ENCODE measurements at places on chromosomes 6 and 20. TPM values are rescaled to one million over a fixed set of nuclear protein-coding genes. Genes with fewer than 3 reads are reported as not detected.

COL12A1 gene
- total RNA-seq: 229 TPM

GGTLC1 gene
- not detected for total RNA-seq

F13A1 gene
- 134 TPM for total RNA-seq

ADGRF1 gene
- total RNA-seq: not detected

TRIM31 gene
- total RNA-seq: not detected

TMEM217 gene
- total RNA-seq: 3.6 TPM

- DNase-seq: no peak
Measured at GRCh38 chr6:109458774-109459531, 3.4 kb upstream of the MICAL1 start.

DNA sequence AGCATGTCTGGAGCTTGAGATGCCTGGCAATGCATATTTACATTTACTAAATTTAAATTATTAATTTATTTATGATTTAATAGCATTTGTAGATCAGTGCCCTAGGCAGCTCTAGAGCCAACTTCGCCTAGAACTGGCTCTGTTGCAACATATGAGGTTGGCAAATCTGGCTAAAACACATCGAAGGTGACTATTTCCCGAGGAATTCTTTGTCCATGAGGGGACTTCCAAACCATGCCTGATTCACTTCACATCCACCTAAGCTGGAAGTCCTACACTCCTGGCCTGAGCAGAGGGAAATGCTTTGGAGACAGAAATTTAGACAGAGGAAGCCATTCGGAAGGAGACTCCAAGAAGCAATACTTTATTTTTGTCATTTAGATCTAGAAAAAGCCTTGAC lies 211.0 kb upstream of the ARG1 start:
- no peak for DNase-seq

- DNase-seq: no peak
Measured at GRCh38 chr6:144469144-144469575, 184.0 kb downstream of the UTRN start.

DNA sequence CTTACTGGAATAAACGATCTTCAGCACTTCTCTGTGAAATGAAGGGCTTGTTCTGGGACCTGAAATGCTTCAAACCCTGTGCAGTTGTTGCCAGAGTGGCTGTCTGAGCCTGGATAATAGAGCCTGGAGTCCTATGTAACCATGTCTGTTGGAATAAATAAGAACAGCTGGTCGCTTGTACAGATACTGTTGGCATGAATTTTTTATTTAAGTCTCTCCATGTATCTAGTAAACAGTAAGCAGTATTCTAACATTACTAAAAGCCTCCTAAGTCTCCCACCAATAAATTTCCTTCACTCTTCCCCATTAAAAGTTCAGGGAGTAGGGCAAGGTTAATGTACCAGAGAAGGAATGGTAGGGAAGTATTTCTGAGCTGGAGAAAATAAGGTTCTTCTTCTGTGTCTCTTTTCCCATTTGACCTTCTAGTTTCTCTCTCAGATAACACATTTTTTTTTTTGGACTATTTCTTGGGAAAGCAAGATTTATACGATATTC lies 227.5 kb downstream of the PRL start:
- no peak for DNase-seq

DNA sequence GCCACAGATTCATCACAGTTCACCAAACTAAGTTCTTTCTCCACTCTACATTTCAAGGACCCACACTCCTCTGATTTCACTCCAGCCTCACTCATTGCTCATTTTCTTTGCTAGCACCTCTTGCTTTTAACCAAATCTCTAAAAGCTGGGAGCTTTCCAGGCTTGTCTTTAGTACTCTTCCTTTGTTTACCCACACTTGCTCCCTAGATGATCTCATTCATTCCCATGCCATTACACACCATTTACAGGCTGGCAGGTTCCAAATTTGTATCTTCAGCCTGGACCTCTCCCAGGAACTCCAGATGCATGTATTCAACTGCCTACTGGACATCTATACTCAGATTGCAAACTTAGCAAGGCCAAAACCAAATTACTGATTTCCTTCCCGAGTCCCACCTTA lies 5.3 kb upstream of the GUCA1B start:
- DNase-seq: no peak

DNA sequence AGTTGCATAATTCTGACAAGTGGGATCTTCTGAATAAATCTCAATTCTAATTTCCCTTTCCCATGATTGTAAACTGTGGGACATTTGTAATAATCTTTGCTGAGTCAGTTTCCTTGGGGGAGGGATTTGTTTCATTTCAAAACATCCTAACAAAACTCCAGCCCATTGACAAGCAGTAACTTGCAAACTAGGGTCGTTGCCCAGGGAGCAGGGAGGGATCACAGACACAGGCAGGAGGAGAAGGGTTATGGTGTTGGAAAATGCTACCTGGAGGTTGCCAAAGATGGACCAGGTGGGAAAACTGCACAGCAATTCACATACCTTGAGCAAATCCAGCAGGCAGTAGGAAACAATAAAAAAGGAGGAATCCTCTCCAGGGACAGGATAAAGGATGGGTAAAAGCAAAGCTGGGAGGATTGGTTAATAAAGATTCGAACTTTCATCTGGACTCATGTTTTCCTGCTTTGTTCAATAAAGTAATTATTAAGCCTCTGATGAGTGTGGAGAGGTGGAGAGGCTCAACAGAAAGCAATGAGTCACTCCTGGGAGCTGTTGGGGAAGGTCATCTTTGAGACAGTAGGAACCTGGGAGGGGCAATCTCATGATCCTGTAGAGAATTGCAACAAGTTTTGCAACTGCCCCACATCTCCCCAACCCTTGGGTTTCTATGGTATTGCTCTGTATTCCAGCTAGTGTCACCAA lies 87.3 kb upstream of the AKIRIN2 start:
- DNase-seq: no peak

DNA sequence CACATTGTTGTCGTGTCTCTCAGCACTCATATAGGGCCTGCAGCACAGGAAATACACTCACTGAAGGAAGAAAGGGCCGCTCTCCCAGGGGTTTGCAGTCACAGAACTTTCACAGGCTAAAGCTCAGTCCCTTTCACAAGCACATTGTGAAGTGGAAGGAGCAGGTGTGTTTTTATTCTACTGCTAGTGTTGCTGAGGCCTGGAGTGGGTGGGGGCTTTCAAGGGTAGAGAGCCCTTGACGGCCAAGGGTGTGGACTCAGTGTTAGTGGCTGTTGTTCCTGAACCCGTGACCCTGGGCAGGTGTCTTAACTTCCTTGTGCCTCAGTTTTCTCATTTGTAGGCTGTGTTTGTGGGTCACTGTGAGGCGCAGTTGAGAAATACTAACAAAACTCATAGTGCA lies 66.2 kb upstream of the SLC22A1 start:
- DNase-seq: no peak

DNA sequence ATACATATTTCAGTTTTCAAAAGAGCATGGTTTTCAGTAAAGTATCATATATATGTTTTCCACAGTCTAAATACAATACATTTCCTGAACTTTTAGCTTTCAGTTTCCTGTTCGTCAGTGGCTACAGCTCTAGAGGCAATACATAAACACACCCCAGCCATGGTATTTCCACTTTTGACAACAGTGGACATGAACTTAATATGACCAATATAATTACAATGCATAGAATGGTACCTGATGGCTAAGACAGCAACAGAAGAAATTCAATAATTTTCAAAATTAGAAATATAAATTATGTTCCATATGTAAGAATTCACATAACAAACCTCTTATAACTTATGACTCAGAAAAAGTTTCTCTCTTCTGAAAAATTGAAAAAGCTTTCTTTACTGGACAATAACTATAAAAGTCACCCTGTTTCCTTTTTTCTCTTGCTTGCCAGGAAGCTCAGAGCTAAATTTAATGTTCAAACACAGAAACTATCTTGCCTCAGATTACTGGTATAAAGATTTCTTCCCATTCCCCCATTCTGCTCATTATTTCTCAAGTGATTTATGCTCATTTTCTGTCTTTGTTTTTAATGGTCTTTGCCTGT lies 19.2 kb downstream of the FKBP5 start:
- no peak for DNase-seq

DNA sequence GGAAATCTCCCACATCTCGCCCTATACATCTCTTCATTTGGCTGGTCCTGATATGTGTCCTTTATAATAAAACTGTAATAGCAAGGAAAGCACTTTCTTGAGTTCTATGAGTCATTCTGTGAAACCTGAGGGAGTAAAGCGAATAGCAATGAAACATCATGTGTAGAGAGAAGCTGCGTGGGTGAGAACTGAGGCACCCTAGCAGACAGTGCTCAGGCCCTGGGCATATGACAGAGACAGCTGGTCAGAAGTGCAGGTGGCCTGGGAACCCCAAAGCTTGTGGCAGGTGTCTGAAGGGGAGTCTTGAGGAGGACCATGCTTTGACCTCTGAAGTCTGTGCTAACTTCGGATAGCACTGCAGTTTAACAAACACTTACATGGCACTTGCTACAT lies 1.3 kb upstream of the BLOC1S5 start:
- no peak for DNase-seq

DNA sequence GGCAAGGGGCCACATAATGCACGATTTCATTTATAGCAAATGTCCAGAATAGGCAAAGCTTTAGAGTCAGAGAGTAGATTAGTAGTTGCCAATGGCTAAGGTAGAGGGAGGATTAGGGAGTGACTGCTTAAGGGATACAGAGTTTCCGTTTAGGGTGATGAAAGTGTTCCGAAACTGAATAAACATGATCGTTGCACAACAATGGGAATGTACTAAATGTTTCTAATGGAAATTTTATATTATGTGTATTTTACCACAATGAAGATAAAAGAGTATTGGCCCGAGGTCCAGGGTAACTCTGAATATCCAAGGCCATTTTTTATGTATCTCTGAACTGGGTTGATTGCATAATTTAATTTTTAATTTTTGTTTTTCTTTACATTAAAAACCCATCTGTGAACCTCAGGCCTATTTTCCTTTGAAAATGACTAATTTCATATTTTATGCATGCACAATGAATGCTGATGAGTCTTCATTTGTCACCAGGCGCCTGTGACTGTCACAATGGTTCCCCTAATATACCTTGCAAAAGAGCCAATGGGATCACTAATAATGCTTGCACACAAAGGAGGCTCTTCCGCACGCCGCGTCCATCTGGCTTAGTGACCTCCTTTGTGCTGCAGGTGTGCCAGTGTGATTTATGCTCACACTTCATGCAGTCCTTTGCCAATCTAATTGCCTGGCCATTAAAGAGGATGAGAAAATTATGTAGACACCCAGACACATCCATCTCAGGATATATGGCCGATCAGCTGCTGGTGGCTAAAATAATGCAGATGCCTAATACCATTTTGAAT lies 612.5 kb downstream of the CDH26 start:
- DNase-seq: no peak

DNA sequence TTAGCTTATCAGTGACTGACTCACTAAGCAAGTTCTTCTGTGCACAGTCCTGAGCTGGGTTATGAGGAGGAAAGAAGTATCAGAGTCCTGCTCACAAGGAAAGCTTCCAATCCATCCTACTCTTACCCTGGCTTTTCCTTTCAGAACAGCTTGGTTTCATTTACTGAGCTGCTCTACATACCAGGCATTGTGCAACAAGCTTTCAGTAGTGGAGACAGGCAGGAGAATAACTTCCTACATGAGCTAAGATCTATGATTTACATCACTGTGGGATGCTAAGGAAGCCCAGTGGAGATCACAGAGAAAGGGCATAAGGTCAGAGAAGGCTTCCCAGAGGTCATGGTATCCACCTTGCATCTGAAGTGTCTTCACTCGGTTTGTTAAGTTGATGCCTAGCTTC lies 144.5 kb downstream of the MAP3K7 start:
- DNase-seq: no peak

DNA sequence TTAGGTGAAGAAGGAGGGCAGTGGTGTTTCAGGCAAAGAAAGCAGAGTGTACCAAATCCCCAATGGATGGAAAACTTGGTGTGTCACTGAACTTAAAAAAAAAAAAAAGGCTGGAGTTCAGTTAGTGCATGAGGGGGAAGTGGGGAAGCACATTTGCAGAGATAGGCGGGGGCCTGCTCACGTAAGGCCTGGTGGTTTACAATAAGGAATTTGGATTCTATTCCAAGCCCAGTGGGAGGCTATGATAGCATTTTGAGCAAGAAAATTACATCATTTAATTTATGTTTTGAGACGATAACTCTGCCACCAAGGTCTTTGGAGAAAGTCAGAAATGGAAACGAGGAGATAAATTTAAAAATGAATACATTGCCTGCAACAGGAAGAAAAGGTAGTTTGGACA lies 225.5 kb downstream of the EYA4 start:
- DNase-seq: no peak

GRCh38 chr6:145705561-145705960 lies 29.8 kb downstream of the EPM2A start:
- DNase-seq: no peak

DNA sequence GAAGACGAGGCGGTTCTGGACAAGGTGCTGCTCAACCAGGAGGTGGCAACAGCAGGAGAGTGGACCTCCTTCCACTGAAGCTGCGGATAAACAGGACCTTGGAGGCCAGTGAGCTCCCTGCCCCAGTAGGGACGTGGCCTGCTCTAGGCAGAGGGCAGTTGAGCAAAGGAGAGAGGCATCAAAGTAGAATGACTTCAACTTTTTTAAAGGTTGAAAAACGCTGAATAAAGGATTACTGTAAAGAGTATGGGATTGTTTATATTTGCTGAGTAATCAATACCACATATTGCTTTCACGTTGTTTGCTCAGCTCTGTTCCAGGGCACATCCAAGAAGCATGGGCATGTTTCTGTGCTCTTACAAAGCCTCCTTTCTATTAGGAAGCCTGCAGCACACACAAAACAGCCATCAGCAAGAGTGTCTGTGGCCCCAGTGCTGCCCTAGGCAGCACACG lies 48.1 kb downstream of the ERMARD start:
- DNase-seq: no peak

- DNase-seq: no peak
Measured at GRCh38 chr6:90066697-90067096, 172.4 kb downstream of the GJA10 start.

- DNase-seq: no peak
Measured at GRCh38 chr6:129767776-129768485, 58.0 kb upstream of the ARHGAP18 start.

DNA sequence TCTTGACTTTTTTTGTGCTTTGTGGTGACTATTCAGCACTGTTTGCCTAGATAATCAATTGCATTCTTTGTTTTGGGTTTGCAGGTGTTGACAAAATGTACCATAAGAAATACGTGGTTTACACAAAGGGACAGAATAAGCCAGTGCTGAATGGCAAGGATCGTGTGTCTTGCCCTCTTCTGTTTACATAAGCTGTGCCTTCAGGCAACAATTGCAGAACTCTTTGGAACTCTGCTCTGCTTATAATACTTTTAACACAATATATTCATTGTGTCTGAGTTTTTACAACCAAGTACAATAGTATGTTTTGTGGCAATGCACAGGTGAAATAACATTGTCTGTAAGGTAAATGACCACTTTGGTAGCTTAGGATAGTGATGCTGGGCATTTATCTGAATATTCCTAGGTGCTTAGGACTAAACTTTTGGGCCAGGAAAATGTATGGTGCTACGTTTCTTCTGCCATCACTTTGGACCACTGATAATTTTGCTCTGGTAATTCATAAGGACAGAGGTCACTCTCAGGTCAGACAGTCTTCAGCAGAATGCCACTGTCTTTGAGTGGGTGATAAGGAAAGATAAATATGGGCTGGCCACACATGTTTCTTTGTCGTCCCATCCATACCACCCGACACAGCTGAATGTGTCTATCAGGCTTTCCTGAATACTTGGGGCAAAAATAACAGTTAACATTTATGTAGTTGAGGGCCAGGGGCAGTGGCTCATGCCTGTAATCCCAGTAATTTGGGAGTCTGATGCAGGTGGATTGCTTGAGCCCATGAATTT lies 344.6 kb upstream of the IMPG1 start:
- DNase-seq: no peak

All from omental fat pad (tissue), 4 donors.